Lung (tissue), 17 donors: ENCODE measurements at places on chromosomes 2 and 18. TPM values are rescaled to one million over a fixed set of nuclear protein-coding genes. Genes with fewer than 3 reads are reported as not detected.

LGALSL gene
- total RNA-seq = 30.3 TPM

IL36G gene
- not detected for total RNA-seq

DNA sequence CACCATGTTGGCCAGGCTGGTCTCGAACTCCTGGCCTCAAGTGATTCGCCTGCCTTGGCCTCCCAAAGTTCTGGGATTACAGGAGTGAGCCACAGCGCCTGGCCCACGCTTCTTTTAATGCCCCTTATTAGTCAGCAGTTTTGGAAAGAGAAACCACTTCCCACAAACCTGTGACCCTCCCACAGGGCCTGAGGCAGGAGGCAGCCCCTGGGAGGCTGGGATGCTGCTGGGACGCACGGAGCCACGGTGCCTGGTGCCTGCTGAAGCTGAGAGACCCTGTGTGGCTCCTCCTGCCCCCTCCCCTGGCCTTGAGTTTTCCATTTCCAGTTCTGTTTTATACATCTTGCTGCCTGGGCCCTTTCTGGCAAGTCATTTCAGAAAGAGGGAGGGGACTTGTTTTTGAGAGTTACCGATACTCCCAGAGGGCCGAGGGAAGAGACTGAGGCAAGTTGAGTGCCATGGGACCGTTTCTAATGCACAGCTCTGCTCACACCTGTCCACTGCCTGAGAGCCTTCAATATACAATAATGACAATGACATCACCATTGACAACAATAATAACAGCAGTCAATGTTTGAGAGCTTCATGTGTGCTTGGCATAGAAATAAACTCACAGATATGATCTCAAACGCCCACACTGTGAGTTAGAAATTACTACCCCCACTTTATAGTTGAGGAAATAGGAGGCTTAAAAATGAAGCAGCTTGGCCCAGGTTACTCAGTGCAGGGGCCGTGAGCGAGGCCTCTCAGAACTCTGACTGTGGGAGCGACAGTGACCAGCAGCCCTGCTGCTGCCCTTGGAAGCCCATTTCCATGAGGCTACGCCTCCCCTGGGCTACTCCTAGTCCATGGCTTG is 78.1 kb upstream of the YWHAQ start:
- H3K4me3 ChIP-seq = no peak overlapping the region
- H3K27me3 ChIP-seq = no peaks in the 10 kb centered on the region
- H3K27ac ChIP-seq = no peak overlapping the region
- no peak for DNase-seq
- H3K36me3 ChIP-seq = no peaks in the 10 kb centered on the region

COL4A3 gene
- 34.2 TPM for total RNA-seq

DNA sequence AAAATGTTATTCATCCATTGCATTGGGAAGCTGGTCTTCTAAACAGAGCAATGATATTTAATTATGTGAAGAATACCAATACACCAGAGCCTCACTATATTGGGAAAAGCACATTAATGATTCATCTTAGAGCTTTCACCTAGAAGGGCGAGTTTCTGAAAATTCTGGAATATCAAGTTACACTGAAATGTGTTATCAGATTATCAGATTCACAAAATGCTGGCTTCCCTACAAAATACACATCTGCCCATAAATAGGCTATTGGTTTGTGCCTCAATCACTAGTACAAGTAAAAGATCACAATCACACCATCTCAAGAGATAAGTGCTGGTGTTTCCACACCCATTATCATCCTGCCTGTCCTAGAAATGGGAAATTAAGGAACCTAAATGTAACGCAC is 200.7 kb downstream of the TMEM163 start:
- no peak overlapping the region for H3K4me3 ChIP-seq
- no peaks in the 10 kb centered on the region for H3K4me1 ChIP-seq
- no peak overlapping the region for H3K27ac ChIP-seq
- no peaks in the 10 kb centered on the region for H3K36me3 ChIP-seq
- no peak for DNase-seq

GRCh38 chr18:62788111-62788510 is 72.8 kb downstream of the PHLPP1 start:
- H3K27me3 ChIP-seq = no peaks in the 10 kb centered on the region
- no peak overlapping the region for H3K27ac ChIP-seq
- no peaks in the 10 kb centered on the region for H3K36me3 ChIP-seq

- no peak overlapping the region for H3K4me3 ChIP-seq
- peaks cover 4% of the 10 kb centered on the region for H3K4me1 ChIP-seq
- H3K27ac ChIP-seq = no peak overlapping the region
- DNase-seq = no peak
- no peaks in the 10 kb centered on the region for H3K36me3 ChIP-seq
Observed at GRCh38 chr18:55878224-55878623, 290.2 kb upstream of the TCF4 start.

DNA sequence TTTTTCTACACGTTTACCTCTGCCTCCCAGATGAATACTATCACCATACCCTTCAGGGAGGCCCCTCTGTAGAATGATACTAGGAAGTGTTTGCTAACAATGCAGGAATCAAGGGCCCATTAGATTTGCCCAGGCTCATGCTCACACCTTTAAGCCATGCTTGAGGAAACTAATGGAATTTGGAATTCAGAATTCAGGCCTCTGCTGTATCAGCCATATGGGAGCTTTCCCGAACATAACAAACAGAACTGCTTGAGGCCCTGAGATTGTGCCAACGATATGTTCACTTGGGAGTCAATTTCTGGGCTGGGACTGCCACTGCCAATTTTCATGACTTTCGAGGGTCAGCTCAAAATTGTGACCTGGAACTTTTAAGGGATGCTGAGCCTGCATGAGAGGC is 282.5 kb downstream of the CLIP4 start:
- no peak overlapping the region for H3K27ac ChIP-seq
- DNase-seq = no peak
- H3K27me3 ChIP-seq = peaks cover 2% of the 10 kb centered on the region

ASB18 gene
- total RNA-seq = not detected

DNA sequence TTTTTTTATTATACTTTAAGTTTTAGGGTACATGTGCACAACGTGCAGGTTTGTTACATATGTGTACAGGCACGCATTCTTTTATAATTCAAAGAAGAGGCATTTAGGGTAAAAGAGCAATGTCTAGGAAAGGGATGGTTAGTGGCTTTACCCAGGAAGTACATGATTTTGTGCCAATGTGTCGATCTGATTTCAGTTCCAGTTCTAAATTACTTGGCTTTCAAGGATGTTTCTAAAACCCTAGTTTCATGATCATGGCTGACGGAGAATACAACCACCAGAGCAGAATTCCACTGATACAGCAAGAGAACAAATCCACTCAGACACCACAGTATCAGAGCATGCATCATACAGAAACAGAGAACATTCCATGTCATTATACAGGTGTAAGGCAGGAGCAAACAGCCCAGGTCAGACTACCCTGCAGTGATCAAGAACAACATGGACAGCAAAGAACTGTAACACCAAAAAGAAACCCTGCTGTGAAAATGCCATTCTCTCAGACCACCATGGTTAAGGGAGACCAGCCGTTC is 116.7 kb upstream of the STK17B start:
- no peak overlapping the region for H3K4me3 ChIP-seq
- no peaks in the 10 kb centered on the region for H3K36me3 ChIP-seq
- no peaks in the 10 kb centered on the region for H3K27me3 ChIP-seq
- DNase-seq = no peak
- H3K4me1 ChIP-seq = peaks cover 14% of the 10 kb centered on the region
- no peak overlapping the region for H3K27ac ChIP-seq

DNA sequence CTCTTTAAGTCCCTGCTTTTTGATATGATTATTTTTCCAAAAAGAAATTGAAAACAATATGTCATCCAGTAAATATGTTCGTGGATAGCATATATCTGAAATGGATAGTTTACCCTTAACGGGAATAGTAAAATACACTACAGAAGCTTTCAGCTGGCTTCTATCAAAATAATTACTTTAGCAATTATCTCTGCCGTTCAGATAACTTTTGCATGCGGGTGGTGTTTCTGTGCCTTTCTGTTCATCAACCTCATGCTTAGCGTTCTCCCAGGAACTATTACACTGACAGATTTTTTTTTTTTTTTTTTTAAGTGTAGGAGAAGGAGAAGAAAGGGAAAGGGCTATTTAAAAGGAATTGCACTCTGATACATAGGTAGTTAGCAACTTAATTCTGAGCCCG is 53.6 kb downstream of the TSHZ1 start:
- no peaks in the 10 kb centered on the region for H3K27me3 ChIP-seq
- H3K4me1 ChIP-seq = peaks cover 40% of the 10 kb centered on the region
- peak; percentile 37 for DNase-seq
- H3K36me3 ChIP-seq = no peaks in the 10 kb centered on the region
- no peak overlapping the region for H3K27ac ChIP-seq
- H3K4me3 ChIP-seq = no peak overlapping the region

- H3K27ac ChIP-seq = no peak overlapping the region
- no peak overlapping the region for H3K4me3 ChIP-seq
Observed at GRCh38 chr2:197975931-197976519, 171.6 kb downstream of the PLCL1 start.

DNA sequence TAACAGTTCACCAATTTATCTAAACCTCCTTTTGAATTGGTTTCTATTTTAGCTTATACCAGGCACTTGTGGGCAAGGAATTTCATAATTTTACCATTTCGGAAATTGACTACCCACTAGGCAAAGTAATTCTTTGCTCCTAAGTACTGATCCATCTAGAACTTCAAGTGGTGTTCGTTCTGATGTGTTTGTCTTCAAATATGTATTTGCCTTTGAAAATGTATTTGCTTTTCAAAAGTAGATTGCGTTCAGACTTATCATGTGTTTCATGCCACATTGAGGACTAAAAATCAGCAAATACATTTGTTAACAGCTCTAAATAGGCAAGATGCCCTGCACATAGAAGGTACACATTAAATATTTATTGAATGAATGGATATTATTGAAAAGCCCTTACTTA is 26.7 kb downstream of the IFIH1 start:
- H3K4me1 ChIP-seq = no peaks in the 10 kb centered on the region
- H3K4me3 ChIP-seq = no peak overlapping the region
- no peaks in the 10 kb centered on the region for H3K27me3 ChIP-seq
- no peak overlapping the region for H3K27ac ChIP-seq
- no peaks in the 10 kb centered on the region for H3K36me3 ChIP-seq

PAX8 gene
- 0.28 TPM for total RNA-seq

- H3K36me3 ChIP-seq = no peaks in the 10 kb centered on the region
- no peak overlapping the region for H3K27ac ChIP-seq
- no peak for DNase-seq
- no peak overlapping the region for H3K4me3 ChIP-seq
- H3K4me1 ChIP-seq = no peaks in the 10 kb centered on the region
Observed at GRCh38 chr2:45182667-45183295, 173.5 kb upstream of the SIX2 start.

DNA sequence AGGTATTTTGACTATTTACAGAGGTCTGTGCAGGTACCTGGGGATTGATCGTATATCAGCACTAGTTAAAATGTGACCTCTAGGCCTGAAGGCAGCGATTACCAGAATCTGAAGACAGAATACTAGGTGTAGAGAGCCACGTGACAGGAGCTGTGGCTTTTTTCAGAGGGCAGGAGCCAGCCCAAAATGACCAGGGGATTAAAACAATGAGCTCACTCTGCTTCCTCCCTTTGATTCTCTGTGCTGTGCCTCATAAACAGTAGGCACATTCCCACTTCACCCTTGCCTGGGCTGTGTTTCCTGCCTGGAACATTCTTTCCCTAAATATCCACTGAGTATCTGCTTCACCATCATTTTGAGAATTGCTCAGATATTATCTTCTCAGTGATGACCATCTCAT is 15.2 kb downstream of the ITGAV start:
- peaks cover 2% of the 10 kb centered on the region for H3K36me3 ChIP-seq
- no peaks in the 10 kb centered on the region for H3K27me3 ChIP-seq
- DNase-seq = no peak

GRCh38 chr18:60146220-60146960 is 226.2 kb downstream of the MC4R start:
- H3K36me3 ChIP-seq = no peaks in the 10 kb centered on the region
- no peak overlapping the region for H3K4me3 ChIP-seq
- no peaks in the 10 kb centered on the region for H3K27me3 ChIP-seq

DNA sequence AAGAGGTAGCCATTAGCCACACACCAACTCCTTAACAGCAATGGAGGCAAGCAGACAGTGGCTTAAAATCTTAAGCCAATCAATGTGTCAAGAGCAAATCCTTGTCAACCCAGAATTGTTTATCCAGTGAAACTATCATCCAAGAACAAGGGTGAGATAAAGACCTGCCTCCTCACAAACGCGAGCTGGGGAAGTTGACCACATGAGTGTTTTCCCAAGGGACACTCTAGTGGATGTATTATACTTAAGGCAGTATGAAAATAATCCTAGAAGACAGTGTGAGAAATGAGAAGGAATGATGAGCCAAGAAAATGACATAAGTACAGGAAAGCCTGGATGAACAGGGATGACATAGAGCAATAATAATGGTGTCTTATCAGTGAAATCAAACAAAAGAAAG is 209.6 kb downstream of the TWIST2 start:
- H3K4me1 ChIP-seq = peaks cover 2% of the 10 kb centered on the region
- DNase-seq = no peak
- H3K27ac ChIP-seq = no peak overlapping the region
- peaks cover 45% of the 10 kb centered on the region for H3K36me3 ChIP-seq

EVA1A gene
- 35.8 TPM for total RNA-seq

CHRNA1 gene
- not detected for total RNA-seq

DNA sequence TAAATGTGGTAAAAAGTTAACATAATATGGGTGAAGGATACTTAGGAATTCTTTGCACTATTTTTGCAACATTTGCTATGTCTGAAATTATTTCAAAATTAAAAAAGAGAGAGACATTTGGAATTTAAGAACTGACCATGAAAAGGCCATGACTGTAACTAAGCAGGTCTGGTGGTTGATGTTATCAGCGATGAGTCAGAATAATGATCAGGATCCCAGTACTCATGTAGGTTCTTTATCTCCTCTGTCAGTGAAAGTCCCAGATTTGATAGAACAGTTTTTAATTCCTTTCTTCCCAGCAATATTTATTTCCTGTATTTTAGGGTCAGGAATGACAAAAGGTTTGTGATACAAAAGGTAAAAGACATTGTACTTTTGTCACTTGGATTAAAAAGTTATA is 242.4 kb upstream of the ZNF521 start:
- no peaks in the 10 kb centered on the region for H3K27me3 ChIP-seq
- H3K4me3 ChIP-seq = no peak overlapping the region
- H3K36me3 ChIP-seq = no peaks in the 10 kb centered on the region
- H3K27ac ChIP-seq = no peak overlapping the region
- no peaks in the 10 kb centered on the region for H3K4me1 ChIP-seq

DNA sequence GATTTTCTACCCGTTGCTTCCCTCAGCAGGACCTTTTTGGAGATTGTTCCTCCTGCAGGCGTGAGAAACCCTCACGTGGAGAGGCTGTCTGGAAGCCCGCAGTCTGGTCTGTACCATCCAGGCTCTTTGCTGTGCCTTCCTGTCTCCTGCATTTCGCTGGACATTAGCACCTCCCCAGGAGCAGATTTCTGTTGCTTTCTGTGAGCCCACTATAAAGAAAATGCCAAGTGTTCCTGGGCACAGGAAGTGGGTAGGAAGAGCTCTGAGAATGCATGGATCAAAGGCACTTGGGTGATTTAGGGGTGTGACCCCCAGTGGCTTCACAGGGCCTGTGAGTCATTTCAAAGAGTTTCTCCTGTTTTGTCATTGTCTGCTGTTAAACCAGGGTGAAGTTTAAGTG is 27.3 kb downstream of the SPTBN1 start:
- no peaks in the 10 kb centered on the region for H3K27me3 ChIP-seq
- peak overlapping the region; percentile 75 for H3K27ac ChIP-seq
- H3K4me1 ChIP-seq = peaks cover 15% of the 10 kb centered on the region
- H3K36me3 ChIP-seq = peaks cover 3% of the 10 kb centered on the region
